Hindlimb muscle (tissue), 1 donor: ENCODE measurements at places on chromosomes 6 and 20.

GRCh38 chr20:48816282-48817205, 11.3 kb downstream of the PREX1 start:
- DNase-seq, result no peak

- DNase-seq, result no peak
Observed at GRCh38 chr6:140446241-140446640, 1071.8 kb upstream of the CITED2 start.

GRCh38 chr20:16147916-16148315, 425.3 kb downstream of the KIF16B start:
- DNase-seq, result no peak

GRCh38 chr20:54654450-54654849, 179.1 kb downstream of the DOK5 start:
- DNase-seq, result no peak

- DNase-seq, result no peak
Observed at GRCh38 chr6:155115893-155116570, 120.9 kb downstream of the TIAM2 start.

- DNase-seq, result no peak
Observed at GRCh38 chr6:52369234-52369633, 7.3 kb downstream of the PAQR8 start.

GRCh38 chr6:168388641-168389633, 52.0 kb upstream of the SMOC2 start:
- no peak for DNase-seq

- DNase-seq, result no peak
Observed at GRCh38 chr6:16521528-16521927, 239.7 kb downstream of the ATXN1 start.

DNA sequence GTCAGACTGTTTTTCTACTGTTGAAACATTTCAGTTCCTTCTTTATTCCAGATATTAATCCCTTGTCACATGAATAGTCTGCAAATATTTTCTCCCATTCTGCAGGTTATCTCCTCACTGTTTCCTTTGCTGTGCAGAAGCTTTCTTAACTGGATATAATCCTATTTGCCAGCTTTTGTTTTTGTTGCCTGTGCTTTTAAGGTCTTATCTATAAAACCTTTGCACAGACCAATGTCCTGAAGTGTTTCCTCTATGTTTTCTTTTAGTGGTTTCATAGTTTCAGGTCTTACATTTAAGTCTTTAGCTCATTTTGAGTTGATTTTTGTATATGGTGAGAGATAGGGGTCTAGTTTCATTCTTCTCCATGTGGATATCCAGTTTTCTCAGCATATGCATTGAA, 19.2 kb downstream of the NCOA6 start:
- no peak for DNase-seq

DNA sequence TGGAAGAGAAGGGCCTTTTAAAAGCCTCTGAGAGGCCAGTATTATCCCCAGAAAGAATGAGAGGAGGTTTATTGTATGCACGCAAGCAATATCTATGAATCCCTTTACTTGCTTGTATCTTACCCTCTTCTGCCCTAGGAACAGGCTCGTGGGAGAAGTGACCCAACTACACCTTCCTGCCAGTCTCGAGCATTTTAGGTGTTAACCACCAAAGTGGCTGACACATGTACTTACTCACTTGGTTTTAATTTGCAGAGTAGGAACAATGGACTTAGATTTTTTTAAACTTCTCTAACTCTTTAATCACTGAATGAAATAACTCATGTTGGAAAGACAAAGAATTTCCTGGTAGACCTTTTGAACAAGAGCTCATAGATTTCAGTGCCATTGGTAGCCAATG, 296.9 kb downstream of the PLCB1 start:
- DNase-seq, result no peak
